ENCODE measurements at places on chromosomes 1 and 21. TPM values are rescaled to one million over a fixed set of nuclear protein-coding genes. Genes with fewer than 3 reads are reported as not detected.

The GJA4 gene
- not detected for total RNA-seq

- H3K36me3 ChIP-seq, result no peaks in the 10 kb centered on the region
- no peak for DNase-seq
- no peak overlapping the region for H3K27ac ChIP-seq
- H3K4me1 ChIP-seq, result peaks cover 17% of the 10 kb centered on the region
These were observed 10.3 kb upstream of the EPS8L3 start for GRCh38 chr1:109773900-109774485.

DNA sequence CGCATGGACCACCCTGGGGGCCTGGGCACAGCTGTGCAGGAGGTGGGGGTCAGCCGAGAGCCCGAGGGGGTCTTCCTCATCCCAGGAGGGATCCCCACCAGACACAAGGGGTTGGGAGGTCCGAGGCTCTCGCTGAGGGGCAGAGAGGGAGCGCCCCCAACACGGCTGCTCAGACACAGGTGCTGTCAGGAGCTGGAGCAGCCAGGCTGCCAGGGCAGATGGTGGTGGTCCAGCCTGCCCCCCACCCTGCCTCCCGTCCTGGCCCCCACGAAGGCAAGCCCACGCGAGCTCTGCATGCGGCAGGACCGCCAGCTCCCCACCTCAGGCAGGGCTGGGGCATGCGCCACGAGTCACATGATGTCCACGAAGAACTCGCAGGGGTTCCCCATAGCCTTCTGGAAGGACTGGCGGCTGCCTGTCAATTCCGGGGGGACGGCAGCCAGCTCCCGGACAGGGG, 4.7 kb downstream of the TAS1R3 start:
- no peak overlapping the region for H3K27ac ChIP-seq
- peaks cover 11% of the 10 kb centered on the region for H3K36me3 ChIP-seq
- H3K27me3 ChIP-seq, result no peaks in the 10 kb centered on the region
- no peak for DNase-seq
- no peak overlapping the region for H3K4me3 ChIP-seq

- no peaks in the 10 kb centered on the region for H3K36me3 ChIP-seq
- no peaks in the 10 kb centered on the region for H3K27me3 ChIP-seq
- DNase-seq, result no peak
- H3K4me3 ChIP-seq, result no peak overlapping the region
- no peak overlapping the region for H3K27ac ChIP-seq
These were observed 102.7 kb downstream of the CC2D1B start for GRCh38 chr1:52263153-52263910.

DNA sequence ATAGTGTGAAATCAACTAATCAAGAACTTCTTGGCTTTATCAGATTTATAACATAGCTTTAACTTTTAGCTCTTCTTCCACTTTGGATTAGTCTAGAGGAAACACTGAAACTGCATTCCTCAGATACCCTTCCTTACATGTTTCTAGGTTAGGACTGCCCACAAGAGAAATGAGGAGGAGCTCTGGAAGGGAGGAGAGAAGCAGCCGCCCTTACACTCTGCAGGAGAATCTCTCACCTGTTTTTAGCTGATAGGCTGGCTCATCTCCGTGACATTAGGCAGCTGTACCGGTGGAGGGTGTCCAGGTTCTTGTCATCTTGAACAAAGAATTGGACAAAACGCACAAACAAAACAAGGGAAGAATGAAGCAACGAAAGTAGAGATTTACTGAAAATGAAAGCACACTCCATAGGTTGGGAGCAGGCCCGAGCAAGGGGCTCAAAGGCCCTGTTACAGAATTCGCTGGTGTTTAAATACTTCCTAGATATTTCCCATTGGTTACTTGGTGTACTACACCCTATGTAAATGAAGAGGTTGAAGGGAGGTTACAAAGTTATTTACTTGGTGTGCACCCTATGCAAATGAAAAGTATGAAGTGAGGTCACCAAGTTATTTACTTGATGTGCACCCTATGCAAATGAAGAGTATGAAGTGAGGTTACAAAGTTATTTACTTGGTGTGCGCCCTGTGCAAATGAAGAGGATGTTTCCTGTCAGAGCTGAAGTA, 524.9 kb upstream of the CHRM3 start:
- no peaks in the 10 kb centered on the region for H3K36me3 ChIP-seq
- no peaks in the 10 kb centered on the region for H3K4me1 ChIP-seq
- H3K27me3 ChIP-seq, result no peaks in the 10 kb centered on the region
- no peak overlapping the region for H3K4me3 ChIP-seq
- no peak overlapping the region for H3K27ac ChIP-seq

DNA sequence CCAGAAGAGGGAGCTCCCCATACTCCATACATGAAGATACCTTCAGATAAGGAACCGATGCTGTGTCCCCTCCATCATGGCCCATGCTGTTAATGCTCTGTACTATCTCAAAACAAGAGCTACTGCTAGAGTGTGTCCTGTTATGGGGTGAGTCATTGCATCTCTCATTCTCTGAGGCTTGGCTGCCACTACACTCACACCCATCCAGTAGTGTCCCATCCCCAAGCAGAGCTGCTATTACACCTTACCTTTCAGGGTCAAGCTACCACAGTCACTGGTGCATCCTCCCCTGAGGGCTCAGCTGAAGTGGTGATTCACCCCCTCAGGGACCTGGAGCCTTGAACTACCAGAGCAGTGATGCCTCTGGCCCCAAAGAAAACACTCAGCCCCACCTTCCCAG, 198.5 kb downstream of the PLA2G4A start:
- H3K4me3 ChIP-seq, result no peak overlapping the region
- no peak for DNase-seq
- H3K27ac ChIP-seq, result no peak overlapping the region
- no peaks in the 10 kb centered on the region for H3K27me3 ChIP-seq

Measured in activated CD4-positive, alpha-beta memory T cell treated with anti-CD3 and anti-CD28 coated beads, Interleukin-2, amount 10 ng/mL, durations not matched to agents 7 days and 5 days (primary cell).